CD4-positive, alpha-beta T cell treated with Interleukin-10 for 1 hour (primary cell): ENCODE measurements at places on chromosomes 11 and 22.

- DNase-seq: no peak
Measured at GRCh38 chr11:129365816-129366215, 9.8 kb upstream of the BARX2 start.

GRCh38 chr11:74000307-74001133 lies 8.4 kb downstream of the UCP3 start:
- DNase-seq: no peak

GRCh38 chr11:120121914-120122473 lies 15.9 kb downstream of the TRIM29 start:
- no peak for DNase-seq

GRCh38 chr22:36405221-36405661 lies 17.5 kb upstream of the MYH9 start:
- DNase-seq: peak; percentile 51

GRCh38 chr11:47259232-47259977 lies 1.6 kb downstream of the NR1H3 start:
- DNase-seq: peak; percentile 48

DNA sequence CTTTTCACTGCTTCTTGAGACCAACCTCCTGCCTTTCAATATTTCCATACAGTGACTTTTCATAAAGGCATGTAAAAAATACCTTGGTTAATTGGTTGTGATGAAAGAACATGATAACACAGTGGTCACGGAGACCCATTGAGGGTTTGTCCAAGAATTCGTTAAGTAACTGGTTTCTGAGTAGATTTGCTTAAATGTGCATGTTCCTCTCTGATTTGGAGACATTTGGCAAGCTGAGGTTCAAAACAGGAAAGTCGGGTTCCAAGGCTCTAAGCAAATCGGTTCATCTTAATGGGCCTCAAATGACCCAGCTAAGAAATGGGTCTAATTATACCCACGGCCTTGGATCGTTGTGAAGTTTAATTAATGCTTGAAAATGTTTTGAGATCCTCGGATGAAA lies 36.9 kb upstream of the CCND1 start:
- no peak for DNase-seq

DNA sequence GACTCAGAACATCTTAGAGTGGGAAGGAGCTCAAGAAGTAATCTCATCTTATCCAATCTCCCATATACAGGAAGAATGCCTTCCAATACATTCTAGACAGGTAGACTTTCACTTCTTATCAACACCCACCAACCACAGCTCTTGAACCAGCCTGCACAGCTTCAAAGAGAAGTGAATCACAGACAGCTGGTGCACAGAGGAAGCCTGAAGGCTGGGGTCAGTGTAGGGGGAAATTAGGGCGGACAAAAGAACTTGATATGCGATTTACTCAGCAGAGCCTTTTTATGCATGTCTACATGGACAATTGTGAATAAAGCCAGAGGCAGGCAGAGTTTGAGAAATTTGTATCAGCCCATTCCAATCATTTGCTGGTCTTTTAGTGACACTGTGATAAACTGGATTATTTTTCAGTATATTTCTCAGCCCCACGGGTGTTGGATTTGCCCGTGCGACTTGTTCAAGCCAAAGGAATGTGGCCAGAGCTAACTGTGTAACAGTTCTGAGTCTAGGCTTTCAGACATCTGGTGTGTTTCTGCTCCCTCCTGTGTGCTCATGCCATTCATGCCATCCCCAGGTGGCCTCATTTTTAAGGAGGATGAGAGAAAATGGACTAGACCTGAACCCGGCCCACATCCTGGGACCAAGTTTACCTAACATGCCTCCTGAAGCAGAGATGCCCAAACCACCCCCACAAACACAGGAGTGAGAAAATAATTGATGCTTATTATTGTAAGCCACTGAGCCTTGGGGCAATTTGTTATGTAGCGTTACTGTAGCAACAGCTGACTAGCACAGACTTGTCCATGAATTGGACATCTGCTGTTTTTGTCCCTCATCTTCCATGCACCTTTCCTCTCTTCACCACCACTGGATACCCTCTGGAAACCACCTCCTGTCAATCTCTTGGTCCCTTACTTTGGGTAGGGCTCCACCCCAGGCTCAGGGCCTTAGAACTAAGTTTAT lies 137.5 kb upstream of the HSD17B12 start:
- DNase-seq: no peak

GRCh38 chr11:91194546-91194945 lies 971.7 kb upstream of the CHORDC1 start:
- no peak for DNase-seq

GRCh38 chr11:65786786-65787636 lies at the start of gene OVOL1:
TSS of gene OVOL1 (plus strand) at chr11:65787063. CDS start at chr11:65787374, 311 bp downstream.
- peak; percentile 49 for DNase-seq

- DNase-seq: no peak
Measured at GRCh38 chr22:49253656-49254055, 574.0 kb downstream of the BRD1 start.

DNA sequence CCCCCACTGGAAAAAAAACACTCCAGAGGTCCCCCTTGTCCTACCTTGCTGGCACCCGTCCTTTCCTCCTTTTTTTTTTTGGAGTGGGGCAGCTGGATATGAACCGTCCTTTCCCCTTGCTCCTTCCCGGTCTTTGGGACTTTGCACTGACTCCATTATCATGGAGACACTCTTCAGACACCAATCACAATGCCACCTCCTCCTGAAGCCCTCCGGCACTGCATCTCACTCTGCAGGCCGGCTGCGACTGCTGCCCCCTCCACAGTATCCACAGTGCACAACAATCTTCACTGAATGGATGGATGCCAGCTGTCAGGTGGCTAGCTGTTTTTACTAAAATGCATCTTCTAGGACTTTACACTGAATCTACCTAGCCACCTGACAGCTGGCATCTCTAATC lies 12.7 kb upstream of the RGL4 start:
- no peak for DNase-seq

GRCh38 chr11:21072558-21072957 lies 403.2 kb downstream of the NELL1 start:
- DNase-seq: no peak

- DNase-seq: no peak
Measured at GRCh38 chr11:116460156-116460920, 312.4 kb downstream of the BUD13 start.

DNA sequence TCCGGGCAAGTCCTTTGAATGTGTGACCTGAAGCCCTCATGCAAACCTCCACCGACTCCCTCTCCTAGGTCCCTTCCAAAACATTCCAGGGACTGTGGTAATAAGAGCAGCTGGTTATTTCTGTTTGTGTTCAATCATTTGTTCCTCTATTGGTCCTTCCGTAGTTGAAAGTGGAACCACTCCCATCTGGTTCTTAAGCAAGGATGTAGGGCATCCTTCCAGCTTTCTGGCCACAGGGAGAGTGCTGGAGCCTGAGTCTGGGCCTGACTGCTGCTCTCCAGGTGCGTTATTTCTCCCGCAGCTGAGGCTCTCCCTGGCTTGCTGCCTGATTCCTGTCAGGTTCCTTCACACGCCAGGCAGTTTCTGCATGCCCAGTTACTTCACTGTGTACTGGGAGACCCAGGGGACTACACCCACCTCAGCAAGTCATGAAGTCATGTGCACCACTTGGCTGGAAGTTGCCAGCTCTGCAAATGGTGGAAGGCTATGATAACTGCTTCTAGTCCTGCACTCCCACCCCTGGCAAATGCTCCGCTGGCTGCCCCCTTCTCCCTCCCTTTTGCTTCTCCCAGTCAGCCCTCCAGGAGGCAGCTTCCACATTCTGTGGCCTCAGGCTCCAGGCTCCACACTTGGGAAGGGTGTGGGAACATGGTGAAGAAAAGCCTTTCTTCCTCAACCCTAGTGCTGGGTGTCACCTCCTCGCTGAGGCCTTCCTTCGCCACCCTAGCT lies 4.0 kb upstream of the ALX4 start:
- no peak for DNase-seq

- DNase-seq: no peak
Measured at GRCh38 chr22:32075997-32076760, 33.1 kb downstream of the SLC5A1 start.

DNA sequence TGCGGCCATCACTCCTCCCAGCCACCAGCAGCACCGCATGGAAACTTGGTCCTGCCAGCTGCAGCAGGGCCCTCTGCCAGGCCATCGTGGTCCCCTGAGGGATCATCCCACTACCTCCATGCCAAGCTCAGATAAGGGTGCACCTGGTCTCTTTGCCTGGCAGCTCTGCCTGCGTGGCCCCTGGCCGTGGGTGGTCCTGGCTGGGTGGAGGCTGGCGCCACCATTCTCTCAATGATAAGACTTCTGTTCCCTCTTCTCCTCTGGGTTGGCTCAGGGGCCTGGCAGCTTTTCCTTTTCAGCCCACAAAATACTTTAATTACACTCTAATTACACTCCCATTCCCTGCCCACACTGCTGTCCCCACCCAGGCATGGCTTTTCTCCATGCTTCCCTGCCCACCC lies 26.8 kb upstream of the TSKU start:
- DNase-seq: no peak

DNA sequence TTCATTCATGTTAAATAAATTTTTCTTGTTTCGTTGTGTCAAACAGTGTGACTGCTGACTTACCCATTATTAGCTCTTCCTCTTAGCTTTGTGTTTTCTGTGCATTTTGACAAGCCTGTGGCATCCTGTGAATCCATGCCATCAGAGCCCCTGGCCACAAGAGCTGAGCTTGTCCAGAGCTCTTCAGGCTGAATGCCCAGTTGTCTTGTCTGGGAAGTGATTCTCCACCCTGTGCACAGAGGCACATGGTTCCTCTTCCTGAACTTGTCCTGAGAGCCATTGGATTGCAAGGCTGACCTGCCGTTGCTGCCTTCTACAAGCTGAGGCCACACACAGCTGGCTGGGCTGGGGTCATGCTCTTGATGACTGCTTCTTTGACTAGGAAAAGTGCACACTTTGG lies 64.1 kb downstream of the PPP6R3 start:
- no peak for DNase-seq

GRCh38 chr11:12090761-12091258 lies 19.6 kb upstream of the MICAL2 start:
- no peak for DNase-seq

DNA sequence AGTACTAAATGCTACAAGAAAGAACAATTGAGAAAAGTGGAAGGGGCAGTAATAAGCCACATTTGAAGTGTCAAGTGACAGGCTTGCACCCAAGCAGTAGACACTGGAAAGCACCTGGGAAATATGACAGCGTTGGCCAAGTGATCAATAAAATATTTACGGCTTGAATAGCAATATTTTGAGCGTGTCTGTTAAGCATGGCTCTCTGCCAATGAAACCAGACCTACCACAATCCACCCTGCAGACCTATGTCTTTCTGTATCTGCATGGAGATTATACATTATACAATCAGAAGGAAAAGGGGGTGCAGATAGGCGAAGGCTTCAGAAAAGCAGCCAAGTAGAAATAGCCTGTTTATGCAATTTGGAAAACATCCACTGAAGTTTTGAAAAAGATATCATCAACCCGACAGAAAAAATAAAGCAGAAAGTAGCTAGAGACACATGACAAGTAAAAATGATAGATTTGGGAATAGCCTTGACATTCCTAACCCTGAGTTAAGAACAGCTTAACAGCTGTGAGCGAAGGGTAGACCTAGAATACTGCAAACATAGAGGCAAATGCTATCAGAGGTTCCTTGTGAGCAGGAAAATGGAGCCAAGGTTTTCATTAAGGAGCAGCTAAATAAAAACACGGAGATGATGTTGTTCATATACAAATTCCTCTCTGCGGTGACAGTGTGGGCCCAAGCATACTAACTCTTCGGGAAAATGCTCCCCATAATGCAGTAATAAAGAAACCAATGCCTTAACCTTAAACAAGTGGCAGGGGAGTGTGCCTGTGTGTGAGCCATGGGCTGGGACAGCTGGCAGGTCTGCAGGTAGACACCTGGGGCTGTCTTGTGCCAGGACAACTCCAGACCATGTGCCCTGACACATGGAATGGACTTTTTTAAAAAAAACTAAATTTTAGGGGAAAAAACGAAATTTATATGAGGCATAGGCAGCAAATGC lies 71.3 kb downstream of the ETS1 start:
- DNase-seq: peak; percentile 45

DNA sequence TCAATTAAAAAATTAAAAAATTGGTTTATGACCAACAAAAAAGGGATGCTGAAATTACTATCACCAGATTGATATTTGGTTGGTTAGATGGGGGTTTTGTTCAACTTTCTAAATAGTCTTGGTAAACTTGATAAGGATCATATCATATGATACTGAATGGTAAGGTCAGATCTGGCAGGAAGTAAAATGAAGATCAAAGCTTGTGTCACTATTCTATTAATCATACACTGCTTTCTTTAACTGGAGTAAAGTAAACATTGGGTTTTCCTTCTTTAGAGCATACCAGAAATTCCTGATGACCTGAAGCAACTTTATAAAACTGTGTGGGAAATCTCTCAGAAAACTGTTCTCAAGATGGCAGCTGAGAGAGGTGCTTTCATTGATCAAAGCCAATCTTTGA lies 40.2 kb downstream of the RRM1 start:
- no peak for DNase-seq

DNA sequence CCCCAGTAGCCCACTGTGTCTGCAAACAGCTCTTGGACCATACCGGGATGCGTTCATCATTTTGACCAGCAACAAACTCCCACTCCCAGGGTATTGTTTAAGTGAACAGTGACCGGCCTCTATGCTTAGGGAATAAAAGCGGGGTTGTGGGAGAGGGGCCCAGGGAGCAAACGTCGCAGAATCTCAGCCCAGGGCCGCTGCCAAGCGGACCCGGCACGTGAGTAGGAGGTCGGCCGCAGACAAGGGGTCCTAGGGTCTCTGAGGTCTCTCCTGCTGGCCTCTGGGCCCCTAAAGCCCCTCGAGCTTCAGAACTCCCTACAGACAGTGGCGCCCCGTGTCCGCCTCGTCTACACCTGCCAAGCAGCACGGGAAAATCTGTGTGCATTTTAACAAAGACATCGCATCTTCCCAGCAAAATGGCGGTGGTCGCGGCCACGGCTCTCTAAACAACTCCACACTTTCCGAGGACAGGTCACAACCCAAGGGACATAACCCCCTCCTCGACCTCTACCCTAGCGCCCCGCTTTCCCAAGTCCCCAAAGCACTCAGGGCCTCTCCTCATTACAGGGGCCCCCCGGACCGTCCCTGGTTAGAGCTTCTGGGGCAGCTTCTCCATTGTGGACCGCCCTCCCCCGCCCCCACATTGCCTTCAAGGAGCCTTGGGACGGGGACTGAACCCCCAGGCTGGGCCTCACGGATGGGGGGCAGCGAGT lies 3.9 kb upstream of the GCAT start:
- DNase-seq: no peak
